ENCODE measurements at places on chromosomes 13 and 19.

- no peak for DNase-seq
These were observed 207.1 kb upstream of the NBEA start for GRCh38 chr13:34734932-34735331.

DNA sequence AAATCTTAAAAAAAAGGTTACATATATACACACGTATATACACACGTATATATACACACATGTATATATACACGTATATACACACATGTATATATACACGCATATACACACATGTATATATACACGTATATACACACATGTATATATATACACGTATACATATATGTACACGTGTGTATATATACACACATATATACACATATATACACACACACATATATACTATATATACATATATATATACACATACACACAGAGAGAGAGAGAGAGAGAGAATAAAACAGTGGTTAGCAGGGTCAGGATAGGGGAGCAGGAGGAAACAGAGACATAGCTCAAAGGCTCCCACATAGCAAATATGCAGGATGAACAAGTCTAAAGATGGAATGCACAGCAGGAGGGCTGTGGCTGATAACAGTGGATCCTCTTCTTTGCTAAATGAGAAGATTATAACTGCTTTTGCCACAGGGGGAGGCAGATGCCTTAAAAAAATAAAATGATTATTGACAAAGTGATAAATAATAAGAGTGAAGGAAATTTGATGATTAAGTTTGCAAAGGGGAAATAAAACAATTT is 714.5 kb downstream of the UQCRFS1 start:
- DNase-seq, result no peak

GRCh38 chr19:35241417-35241816 is 7.4 kb upstream of the LSR start:
- DNase-seq, result no peak

DNA sequence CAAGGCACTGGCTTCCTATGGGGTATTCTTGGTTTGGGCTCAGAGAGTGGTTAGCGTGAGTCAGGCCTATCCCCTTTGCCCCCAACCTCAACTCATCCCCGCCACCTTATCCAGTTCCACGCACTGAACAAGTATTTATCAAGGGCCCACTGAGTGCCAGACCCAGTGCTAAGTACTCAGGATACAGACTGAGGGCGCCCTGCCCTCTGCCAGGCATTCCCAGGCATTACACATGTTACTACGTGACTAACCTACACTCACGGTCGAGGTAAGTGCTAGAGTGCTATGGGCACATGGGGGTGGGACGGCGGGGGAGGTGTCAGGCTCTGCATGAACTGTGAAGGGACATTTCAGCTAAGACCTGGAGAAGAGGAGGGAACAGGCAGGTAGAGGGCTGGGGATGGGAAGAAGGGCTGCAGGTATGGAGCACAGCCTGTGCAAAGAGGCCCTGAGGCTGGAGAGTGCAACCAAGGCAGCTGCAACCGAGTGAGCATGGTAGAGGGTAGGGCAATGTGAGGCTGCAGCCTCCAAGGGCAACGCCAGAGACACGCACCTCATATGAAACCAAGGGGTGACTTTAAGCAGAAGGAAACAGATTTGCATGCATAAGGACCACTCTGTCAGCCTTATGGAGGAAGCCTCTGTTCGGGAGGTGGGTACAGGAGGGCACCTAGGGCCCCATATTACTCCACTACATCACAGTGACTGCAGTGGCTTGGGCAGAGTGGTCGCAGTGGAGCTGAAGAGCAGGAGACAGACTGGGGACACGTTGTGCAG is 22.5 kb downstream of the DHRS12 start:
- peak; percentile 58 for DNase-seq

- peak; percentile 92 for DNase-seq
These were observed 3.7 kb upstream of the IRS2 start for GRCh38 chr13:109790086-109790485.

- DNase-seq, result no peak
These were observed 27.9 kb upstream of the PARP4 start for GRCh38 chr13:24540236-24541126.

GRCh38 chr13:25468325-25469168 is 96.8 kb downstream of the ATP8A2 start:
- DNase-seq, result no peak

- DNase-seq, result no peak
These were observed 24.0 kb upstream of the INSR start for GRCh38 chr19:7318176-7318575.

- DNase-seq, result no peak
These were observed 288.0 kb upstream of the SLITRK6 start for GRCh38 chr13:86087244-86087643.

GRCh38 chr19:38289955-38290354 is 14.1 kb upstream of the C19orf33 start:
- DNase-seq, result no peak

DNA sequence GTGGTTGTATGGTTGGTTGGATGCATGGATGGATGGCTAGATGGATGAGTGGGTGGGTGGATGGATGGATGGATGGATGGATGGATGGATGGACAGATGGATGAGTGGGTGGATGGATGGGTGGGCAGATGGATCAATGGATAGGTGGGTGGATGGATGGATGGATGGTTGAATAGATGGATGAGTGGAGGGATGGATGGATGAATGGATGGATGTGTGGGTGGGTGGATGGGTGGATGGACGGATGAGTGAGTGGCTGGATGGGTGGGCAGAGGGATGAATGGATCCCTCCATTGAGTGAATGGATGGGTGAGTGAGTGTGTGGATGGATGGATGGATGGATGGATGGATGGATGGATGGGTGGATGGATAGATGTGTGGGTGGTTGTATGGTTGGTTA is 9.0 kb upstream of the NMRK2 start:
- DNase-seq, result no peak

DNA sequence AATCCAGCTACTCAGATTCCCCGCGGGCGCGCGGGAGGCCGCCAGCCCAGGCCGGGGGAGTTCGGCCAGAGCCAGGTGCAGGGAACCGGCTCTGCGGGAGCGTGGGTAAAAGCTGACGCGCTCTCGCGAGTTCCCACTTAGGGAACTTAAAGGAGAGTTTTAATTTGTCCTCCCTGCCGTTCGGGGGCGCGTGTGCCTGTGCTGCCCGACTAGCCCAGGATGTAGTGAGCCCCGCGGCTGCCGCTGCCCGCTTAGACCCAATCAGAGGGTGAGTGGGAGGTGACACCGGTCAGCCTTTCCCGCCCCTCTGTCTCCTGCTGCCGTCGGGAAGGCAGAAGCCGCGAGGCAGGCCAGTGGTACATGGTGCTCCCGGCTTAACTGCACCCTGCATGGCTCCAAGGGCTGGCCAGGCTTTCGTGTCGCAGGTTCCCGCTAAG is 36.0 kb upstream of the NEK3 start:
- DNase-seq, result peak; percentile 89

DNA sequence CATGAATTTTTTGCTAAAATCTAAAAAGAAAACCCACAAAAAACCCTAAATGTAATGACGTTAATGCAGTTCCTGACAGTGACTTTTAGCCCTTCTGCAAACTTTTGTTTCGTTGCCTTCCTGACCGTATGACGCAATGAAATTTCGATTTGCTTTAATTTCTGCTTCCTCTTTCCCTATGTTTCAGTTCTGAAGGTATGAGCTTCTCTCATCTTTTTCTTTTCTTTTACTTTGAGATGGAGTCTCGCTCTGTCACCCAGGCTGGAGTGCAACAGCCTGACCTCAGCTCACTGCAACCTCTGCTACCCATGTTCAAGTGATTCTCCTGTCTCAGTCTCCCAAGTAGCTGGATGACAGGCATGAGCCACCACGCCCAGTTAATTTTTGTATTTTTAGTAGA is 6.1 kb upstream of the LILRA5 start:
- peak; percentile 64 for DNase-seq
